ENCODE measurements at places on chromosomes 4 and X.

DNA sequence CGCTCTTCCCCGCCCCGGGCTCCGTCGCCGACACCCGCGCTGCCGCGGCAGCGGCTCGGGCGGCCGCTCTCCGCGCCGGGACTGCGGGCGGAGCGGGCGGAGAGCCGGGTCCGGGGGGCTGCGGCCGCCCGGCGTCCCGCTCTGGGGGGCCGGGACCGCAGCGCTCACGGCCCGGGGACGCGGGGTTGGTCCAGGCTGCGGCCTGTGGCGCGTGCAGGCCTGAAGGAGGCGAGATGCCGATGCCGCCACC lies 492 bp downstream of the GALNT7 start:
- no peak for DNase-seq

- DNase-seq: peak; percentile 99
Measured at GRCh38 chrX:53683556-53684414, 2.7 kb downstream of the HUWE1 start.

GRCh38 chrX:821327-822107 lies 190.9 kb downstream of the SHOX start:
- DNase-seq: no peak

DNA sequence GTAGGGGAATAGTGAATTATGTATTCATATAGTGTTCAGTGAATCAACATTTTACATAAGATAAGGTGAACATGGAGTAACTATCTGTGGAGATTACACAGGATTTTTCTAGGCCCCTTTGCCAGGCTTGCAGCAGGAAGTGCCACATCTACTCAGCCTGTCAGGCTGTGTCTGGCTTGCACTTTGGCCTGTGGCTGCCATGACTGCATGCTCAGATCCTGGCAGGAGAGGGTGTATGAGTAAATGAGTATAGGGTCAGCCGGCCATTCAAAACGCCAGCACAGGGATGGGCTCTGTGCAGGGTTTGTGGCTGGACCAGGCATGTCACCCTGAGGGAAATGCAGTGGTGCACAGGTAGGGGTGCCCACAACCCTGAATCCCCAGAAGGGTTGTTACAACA lies 51.9 kb downstream of the UBQLN2 start:
- DNase-seq: no peak

- no peak for DNase-seq
Measured at GRCh38 chrX:79408623-79409322, 41.6 kb upstream of the ITM2A start.

GRCh38 chr4:189124149-189124758 lies 816.4 kb upstream of the FRG1 start:
- DNase-seq: peak; percentile 60

GRCh38 chrX:70174754-70175153 lies 2.5 kb upstream of the DGAT2L6 start:
- DNase-seq: no peak

- DNase-seq: peak; percentile 25
Measured at GRCh38 chrX:39261446-39262147, 460.3 kb downstream of the MID1IP1 start.

DNA sequence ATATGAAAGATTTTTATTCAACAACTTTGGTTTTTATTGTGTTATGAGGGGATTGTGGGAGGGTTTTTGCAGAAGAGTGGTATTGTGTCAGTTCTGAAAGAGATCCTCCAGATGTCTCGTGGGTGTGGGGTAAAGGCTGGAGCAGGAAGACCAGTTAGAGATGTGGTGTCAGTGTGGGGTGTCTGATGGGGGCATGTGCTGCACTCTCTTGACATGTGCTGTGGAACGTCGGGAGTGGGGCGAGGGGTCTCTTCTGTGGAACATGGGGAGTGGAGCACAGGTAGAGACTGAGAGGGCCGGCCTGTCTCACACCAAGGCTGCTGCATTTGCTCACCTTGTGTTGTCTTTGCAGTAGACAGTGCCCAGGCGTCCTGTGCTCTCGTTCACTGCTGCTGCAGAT lies 37.6 kb downstream of the FAM193A start:
- DNase-seq: no peak

DNA sequence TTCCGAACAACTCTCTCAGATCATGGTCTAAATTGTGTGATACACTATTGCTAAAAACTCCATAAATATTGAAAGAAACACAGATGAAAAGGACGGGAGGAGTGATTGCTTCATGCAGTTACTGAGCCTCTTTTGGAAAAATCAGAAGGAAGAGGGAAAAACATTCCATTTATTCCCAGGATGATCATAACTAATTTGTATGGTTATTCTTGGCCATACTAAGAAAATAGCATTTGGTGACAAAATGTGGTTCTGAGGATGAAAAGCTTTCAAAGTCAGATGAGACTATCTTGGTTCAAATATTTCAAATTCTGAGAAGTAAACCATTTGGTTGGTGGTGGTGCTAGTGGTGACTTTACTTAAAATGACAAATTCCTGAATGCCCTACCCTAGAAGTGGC lies 305.4 kb upstream of the LDB2 start:
- no peak for DNase-seq

DNA sequence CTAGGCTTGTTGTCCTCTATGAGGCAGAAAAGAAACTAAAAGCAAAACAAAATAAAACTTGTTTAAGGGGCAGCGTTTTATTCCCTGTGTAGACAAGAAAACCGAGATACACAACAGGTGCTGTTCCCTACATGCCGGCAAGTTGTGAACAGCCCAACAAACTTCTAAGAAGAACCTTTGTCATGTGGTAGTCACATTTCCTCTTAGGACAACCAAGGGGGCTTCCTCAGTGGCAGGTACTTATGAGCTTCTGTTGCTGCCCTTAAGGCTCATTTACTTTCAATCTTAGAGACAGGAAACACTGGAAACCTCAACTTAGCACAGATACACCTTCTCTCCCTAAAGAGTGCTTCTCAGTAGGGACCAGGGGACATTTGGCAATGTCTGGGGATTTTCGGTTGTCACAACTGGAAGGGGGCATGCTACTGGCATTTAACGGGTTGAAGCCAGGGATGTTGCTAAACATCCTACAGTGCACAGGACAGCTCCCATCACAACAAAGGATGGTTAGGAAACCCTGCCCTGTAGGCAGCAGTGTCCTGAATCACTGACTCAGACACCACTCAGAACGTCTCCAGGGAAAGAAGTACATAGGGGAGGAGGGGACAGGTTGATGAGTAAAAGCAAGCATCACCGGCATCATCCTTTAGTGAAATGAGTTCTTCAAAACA lies 111.0 kb downstream of the ASB9 start:
- DNase-seq: no peak

GRCh38 chrX:114049063-114049462 lies 534.8 kb upstream of the HTR2C start:
- no peak for DNase-seq

DNA sequence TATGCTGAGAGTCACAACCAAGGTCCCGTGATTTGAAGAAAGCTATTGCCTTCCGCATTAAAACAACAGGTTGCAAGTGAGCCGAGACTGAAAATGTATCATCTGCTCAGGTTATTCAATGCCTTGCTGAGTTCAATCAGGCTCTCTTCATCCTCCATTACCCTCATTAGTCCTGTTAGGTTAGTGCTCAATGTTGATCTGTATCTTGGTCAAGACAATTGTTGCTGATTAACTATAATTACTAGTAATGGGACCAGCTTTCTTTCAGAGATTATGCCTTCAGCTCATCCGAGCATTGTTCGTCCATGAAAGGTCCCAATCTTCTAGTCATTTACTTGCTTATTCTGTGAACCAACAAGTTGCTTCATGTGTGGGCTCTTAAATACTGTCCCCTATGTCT lies 534.6 kb upstream of the FAM241A start:
- no peak for DNase-seq
